ENCODE measurements at places on chromosomes 2 and 18.

- no peak for DNase-seq
Measured at GRCh38 chr18:44323125-44323524, 357.6 kb upstream of the SETBP1 start.

- no peak for DNase-seq
Measured at GRCh38 chr18:44453505-44453904, 227.2 kb upstream of the SETBP1 start.

GRCh38 chr2:119225105-119225865 lies 1.7 kb downstream of the STEAP3 start:
- DNase-seq = no peak

DNA sequence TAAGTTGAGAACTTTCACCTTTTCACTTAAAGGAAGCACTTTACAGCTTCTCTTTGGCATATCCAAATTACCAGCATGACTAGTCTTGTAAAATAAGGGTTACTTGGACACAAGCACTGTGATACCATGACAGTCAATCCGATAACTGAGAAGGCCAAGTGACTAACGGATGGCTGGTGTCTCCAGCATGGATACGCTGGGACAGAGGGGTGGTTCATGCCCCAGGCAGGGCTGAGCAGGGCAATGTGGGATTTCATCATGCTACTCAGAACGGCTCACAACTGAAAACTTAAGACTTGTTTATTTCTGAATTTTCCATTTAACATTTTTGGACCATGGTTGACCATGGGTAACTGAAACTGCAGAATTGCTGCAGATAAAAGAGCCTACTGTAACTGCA lies 43.1 kb upstream of the GPR155 start:
- DNase-seq = no peak

- DNase-seq = no peak
Measured at GRCh38 chr2:201406077-201406662, 45.1 kb downstream of the TRAK2 start.

GRCh38 chr2:239255628-239256349 lies 145.0 kb downstream of the HDAC4 start:
- no peak for DNase-seq

- DNase-seq = no peak
Measured at GRCh38 chr2:101559551-101559950, 84.6 kb upstream of the RFX8 start.

GRCh38 chr18:67615876-67616275 lies 99.4 kb upstream of the DSEL start:
- DNase-seq = no peak

GRCh38 chr18:8190980-8191379 lies 418.3 kb upstream of the RAB12 start:
- DNase-seq = no peak

DNA sequence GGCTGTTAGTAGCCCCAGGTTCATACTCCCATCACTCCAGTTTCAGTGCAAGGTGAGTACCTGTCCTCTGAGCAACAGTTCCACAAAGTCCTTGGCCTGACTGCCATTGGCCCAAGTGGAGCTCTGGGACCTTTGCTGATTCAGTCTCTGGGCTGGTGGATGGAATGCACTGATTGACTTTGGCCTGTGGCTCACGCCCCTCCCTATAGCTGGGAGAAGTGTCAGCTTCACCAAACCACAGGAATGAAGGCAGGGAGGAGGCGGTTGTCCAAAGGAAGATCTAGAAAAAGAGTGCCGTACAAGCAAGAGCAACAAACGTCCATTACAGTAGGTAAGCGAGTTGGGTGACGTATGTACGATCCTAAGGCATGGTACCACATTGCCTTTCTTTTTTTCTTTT lies 34.0 kb downstream of the QPCT start:
- DNase-seq = no peak

DNA sequence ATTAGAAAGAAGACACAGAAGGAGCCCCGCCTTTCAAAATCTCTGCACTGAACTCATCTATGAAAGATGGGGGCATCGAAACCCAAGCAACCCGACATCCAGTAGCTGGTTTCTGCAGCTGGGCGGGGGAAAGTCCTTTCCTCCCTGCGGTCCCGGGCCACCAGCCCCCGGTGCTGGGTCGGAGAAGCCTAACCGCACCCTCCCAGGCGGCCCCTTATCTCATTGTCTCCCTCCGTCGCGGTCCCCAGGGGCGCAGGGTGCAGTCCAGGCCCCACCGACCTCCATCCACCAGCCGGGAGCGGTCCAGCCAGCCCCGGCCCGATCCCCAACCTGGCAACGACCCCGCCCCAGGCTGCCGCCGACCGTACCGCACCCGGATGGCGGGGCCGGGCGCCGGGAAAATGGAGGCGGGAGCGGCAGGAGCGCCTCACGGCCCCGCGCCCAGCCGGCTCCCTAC lies 452 bp downstream of the RAPH1 start:
- DNase-seq = peak; percentile 42

GRCh38 chr2:50820176-50820575 lies 211.8 kb downstream of the NRXN1 start:
- no peak for DNase-seq

- no peak for DNase-seq
Measured at GRCh38 chr18:23283916-23284430, 148.7 kb downstream of the CABLES1 start.

- no peak for DNase-seq
Measured at GRCh38 chr18:49795612-49796552, 17.5 kb downstream of the ACAA2 start.

DNA sequence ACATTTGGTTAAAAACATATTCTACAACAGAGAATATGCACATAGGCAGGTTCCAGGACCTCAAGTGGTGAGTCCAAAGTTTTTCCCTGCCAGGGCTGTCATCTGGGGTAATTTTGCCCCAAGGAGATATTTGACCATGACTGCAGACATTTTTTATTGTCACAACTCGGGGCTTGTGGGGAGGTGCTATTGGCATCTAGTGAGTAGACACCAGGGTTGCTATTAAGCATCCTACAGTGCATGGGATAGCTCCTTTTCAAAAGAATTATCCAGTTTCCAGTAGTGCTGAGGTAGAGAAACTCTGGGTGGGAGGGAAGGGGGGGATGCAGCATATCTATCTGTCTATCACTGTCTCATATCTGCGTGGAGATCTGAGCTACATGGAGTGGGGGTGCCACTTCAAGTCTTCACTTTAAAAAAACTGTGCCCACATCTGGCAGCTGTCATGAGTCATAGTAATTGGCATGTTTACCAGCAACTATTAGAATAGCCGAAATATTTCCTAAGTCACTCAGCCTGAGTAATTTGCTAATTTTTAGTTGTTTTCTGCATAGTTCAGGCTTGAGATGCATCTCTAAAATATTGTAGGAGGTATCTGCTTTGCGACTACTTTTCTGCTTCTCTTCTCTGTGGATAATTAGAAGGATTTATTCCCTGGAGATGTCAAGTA lies 254.0 kb upstream of the RBMS1 start:
- no peak for DNase-seq

GRCh38 chr2:71700658-71701397 lies 247.5 kb downstream of the DYSF start:
- DNase-seq = peak; percentile 46

DNA sequence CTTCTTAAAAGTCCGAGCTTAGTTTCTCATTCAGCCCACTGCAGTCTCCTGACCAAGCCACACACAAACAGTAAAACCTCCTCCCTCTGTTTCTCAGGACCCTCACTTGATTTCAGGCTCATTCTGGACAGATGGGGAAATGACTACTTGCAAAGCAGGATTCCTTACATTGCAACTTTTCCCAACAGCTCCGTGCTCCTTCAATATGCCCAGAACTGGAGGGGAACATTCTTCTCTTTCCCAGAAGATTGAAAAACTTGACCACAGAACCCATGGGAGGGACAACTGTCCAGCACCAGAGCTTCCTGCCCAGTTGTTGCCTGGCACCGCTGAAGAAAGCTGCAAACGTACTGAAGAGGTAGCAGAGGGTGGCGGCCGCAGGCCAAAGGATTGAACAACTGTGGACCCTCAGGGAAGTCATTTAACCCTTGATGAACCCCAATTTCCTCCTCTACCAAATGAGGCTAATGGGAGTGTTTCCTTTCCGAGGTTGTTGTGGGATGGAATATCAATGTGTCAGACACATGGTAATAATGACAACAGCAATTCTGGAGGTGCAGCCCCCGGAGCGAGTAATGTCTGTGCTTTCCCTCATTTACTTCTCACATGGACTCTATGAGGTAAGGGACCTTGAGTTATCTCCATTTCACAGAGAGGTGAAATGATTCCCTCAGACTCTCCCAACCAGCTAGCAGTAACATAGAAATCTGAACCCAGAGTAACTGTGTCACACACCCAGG lies 25.0 kb downstream of the BCL11A start:
- DNase-seq = no peak

- DNase-seq = no peak
Measured at GRCh38 chr2:218813771-218814460, 17.7 kb downstream of the PRKAG3 start.

GRCh38 chr2:127014630-127015029 lies 92.3 kb downstream of the BIN1 start:
- no peak for DNase-seq

GRCh38 chr2:85843543-85843942 lies 45.2 kb downstream of the ST3GAL5 start:
- DNase-seq = no peak

GRCh38 chr2:216082117-216082711 lies 495 bp downstream of the TMEM169 start:
- DNase-seq = no peak

GRCh38 chr2:98872526-98872925 lies 63.5 kb downstream of the CRACDL start:
- DNase-seq = no peak

DNA sequence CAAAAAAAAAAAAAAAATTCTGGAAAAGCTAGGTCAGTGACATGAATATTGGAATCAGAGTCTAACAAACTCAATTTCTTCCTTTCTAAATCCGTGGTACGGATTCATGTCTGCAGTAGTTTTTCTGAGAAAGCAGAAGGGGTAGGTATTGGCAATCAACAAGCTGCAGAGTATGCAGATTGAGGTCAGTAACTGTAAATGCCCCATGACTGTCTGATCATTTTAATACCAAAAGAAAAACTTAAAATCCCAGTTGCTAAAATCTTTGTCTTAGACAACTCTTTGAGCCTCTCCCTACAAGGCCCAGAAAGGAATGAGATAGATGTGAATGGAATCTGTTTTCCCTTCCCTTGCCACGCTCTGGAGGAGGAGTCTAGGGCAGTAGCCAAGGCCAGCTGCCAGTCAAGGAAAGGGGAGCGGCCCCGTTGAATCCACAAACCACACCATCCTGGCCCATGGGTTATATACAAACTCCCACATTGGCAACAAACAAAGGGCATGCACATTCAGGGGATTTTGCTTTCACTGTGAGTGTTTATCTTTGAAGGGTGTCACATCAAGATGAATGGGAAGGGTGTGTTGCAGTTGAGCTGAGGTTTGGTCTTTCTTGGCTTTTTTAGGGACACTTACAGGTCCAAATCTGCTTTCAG lies 6.1 kb upstream of the CASP8 start:
- DNase-seq = no peak

DNA sequence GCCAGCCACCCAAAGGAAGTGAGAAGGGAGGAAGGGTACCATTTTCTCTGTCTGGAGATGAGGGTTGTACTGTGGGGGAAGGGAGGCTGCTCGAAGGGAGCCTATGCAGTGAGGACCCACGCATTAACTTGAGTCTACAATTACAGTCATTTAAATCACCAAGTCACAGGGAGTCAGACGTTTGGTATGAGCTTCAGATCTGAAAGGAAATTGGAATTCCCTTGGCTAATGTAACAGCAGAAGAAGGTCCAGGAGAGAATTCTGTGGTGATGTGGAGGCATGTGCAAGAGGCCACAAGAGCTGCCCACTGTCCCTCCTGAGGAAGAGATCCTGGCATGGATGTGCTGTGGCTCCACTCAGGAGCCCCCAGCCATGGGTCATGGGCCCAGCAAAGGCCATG lies 22.5 kb downstream of the DAPL1 start:
- DNase-seq = no peak

DNA sequence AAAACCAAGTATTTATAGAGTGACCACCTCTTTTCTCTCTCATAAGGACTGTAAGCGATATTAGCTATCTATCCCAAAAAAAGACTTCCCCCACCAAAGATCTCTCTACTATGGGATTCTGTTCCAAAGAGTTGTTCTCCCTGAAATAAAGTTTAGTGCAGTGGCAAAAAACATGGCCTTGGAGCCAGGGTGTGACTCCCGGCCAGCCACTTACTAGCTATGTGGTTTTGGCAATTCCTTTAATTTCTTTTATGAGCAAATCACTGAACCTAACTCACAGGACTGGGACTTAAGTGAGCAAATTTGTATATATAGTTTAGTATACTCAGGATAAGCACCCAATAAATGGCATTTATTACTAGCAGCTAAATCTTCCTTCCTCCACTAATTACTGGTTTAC lies 42.6 kb downstream of the SESTD1 start:
- no peak for DNase-seq

- DNase-seq = no peak
Measured at GRCh38 chr2:89763581-89764485, 1072.4 kb downstream of the RPIA start.

DNA sequence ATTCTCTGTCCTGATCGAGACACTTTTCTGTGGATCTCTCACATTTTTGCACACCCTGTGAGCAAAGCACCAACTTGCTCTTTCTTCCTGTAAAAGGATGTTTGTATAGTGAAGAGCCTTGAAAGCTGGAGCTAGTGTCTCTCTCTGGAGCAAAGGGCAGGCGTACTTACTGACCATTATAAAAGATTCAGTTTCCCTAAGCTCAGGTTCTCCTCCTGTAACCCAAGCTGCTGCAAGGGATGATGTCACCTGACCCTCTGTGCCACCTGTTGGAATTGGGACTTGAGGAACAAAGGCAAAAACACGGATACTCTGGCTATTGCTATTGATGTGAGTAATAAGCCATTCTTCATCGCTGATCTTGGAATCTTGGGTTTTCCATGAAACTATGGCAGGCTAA lies 52.6 kb upstream of the NEMP2 start:
- DNase-seq = no peak

GRCh38 chr2:231050018-231050901 lies 6.4 kb upstream of the PSMD1 start:
- DNase-seq = peak; percentile 48

DNA sequence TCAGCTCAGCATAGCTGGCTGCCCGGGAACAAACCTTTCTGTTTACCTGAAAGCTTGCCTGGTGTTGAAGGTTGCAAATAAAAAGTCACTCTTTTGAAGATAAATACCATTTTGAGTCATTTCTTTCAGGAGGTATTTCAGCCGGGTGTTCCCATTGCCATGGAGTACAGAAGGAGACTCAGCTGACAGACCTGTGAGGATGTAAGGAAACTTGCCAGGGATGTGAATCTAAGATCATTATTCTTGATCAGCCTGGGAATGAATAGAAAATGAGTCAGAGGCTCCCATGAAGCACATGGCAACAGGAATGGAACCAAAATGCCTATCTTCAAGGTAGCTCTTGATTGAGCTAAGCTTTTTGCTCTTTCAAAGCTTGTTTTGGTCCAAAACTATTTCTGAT lies 231.2 kb downstream of the CYRIA start:
- DNase-seq = no peak

- no peak for DNase-seq
Measured at GRCh38 chr2:132877923-132878322, 207.9 kb upstream of the LYPD1 start.

GRCh38 chr2:75564713-75565359 lies 4.1 kb upstream of the EVA1A start:
- no peak for DNase-seq

Measured in hypothalamus (tissue), 51 donors.